Stimulated activated CD4-positive, alpha-beta T cell treated with anti-CD3 and anti-CD28 coated beads, Interleukin-2, amount 100 ng/mL, for 24 hours (primary cell): ENCODE measurements at places on chromosomes 3 and 15.

DNA sequence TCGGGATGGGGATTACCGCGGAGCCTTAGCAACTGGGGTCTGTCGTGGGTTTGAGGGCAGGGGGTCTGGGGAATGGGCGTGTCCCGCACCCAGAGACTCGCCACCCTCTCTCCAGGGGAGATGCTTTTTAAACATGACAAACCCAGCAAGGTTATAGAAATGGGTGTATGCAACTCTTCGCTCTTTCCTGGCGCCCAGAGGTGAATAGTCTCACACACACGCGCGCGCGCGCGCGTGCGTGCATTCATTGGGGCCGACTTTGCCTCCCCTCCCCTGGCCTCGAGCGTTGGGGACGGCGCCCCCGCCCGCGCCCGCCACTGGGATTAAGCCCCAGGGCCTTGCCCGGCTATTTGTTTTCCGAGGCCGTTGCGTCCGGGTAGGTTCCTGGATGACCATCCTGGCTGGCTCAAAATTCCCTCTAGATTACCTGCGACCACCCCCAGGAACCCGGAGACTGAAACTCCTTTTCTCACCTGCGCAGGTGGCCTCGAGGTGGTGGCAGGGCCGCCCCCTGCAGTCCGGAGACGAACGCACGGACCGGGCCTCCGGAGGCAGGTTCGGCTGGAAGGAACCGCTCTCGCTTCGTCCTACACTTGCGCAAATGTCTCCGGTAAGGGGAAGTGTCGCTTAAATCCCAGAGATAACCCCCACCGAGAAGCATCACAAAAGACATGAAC is 777 bp downstream of the GPR160 start:
- DNase-seq: peak; percentile 24

GRCh38 chr3:46655271-46655670 is 38.2 kb downstream of the ALS2CL start:
- DNase-seq: no peak

- DNase-seq: no peak
These were observed 3.5 kb upstream of the CPNE4 start for GRCh38 chr3:132038198-132038825.

DNA sequence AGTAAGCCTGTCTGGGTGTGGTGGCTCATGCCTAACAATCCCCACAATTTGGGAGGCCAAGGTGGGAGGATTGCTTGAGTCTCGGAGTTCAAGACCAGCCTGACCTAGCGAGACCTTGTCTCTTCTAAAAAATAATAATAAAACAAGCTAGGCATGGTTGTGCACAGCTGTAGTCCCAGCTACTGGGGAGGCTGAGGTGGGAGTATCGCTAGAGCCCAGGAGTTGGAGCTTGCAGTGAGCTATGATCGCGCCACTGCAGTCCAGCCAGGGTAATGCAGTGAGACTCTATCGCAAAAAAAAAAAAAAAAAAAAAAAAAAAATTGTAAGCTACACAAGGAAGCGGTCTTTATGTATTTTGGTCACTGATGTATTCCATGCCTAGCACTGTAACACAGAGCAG is 242.4 kb upstream of the WNT5A start:
- DNase-seq: no peak

DNA sequence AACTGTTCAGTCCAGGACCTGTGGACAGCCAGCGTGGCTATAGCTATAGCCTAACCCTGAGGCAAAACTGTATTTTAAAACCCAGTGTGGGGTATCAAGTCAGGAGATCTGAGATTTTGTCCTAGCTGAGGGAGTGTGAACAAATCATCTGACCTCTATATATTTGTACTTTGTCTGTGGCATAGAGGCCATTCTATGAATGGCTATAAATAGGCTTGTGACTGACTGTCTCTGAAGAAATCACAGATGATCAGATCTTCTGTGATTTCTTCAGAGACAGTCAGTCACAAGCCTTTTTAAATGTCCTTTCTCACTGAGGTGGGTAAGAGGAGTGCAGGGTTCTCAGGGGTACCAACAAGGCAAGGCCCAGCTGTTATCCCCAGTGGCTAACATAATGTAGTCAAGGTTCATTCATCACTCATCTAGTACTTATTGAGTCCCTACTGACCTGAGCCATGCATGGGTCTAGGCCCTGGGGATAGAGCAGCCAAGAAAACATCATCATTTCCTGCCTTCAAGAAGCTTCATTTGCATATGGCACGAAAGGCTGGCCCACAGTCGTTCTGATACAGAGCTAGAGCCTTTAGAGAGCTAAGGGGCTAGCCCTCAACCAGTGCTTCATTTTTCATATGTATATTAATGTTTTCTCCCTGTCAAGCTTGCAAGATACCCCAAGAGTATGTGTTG is 53.3 kb downstream of the TIPARP start:
- no peak for DNase-seq

DNA sequence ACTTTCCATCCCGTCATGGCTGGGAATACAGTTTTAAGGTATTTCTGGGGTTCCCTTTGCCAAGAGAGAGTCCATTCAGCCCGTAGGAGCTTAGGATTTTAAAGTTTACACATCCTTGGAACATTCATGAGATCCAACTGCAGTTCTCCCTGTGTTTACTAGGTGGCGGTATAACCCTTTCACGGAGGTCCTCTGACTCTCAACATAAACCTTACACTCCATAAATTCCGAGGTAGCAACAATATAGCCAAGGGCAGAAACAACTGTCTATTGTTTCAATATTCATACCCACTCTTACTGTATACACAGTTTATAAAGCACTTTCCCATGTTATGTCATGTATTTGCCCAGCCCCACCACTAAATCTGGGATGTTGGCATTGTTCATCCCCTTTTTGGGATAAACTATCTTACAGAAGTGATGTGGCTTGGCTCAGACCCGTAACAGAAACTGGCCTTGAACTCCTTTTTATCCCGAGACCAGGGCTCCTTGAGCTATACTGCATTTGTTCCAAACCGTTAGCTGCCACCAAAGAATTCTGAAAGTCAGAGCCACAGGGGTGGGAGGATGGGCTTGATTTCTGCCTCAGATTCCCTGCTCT is 69.2 kb upstream of the COL6A5 start:
- no peak for DNase-seq
